ENCODE measurements at places on chromosomes 3 and 15. TPM values are rescaled to one million over a fixed set of nuclear protein-coding genes. Genes with fewer than 3 reads are reported as not detected.

DNA sequence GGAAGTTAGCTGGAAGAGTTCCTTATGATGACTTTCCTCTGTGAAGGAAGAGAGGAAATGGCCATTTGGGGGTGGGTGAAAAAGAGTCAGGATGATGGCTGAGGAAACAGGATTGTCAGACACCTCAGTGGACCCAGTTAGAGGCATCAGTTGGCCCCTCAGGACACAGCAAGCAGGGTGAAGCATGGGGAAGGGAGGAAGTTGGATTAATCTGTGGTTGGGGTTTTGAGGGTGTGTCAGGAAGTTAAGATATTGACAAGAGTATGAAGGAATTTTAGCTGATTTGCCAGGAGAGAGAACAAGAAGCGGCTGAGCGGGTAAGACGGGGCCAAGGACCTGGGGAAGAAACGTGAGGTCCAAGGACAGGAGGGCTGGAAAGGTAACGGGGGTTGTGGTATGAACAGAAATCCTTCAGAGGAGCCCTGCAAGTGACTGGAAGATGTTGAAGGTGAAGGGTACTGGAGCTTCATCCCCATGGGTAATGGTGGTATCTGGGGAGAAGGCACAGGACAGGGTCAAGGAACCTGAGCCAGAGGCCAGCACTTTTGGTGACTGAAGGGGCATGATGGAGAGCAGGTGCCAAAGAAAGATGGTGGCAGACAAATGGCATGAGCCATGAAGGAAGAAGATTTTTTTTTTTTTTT is 2.7 kb downstream of the UQCC5 start:
- H3K4me3 ChIP-seq: no peak overlapping the region
- H3K27ac ChIP-seq: no peak overlapping the region
- H3K4me1 ChIP-seq: peaks cover 32% of the 10 kb centered on the region
- H3K36me3 ChIP-seq: no peaks in the 10 kb centered on the region
- no peaks in the 10 kb centered on the region for H3K27me3 ChIP-seq
- no peak for DNase-seq

DNA sequence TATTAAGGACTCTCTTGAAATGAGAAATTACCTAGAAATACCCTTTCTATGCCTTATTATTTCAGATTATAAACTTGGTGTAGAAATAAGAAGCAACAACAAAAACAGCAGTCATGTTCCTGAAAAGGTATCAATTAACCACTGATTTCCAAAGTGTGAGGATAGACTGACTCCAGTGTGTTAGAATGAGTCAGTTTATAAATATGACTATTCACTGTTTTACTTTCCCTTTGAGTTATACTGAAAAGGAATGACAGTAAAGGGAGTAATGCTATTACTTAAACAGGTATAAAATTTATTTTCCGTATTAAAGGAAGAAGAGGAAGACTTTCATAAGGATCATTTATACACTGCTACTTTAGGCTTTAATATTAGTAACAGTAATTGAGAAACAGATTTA is 12.9 kb downstream of the GMNC start:
- no peak overlapping the region for H3K4me3 ChIP-seq
- H3K36me3 ChIP-seq: no peaks in the 10 kb centered on the region
- no peak for DNase-seq
- no peak overlapping the region for H3K27ac ChIP-seq

- no peak overlapping the region for H3K4me3 ChIP-seq
- no peaks in the 10 kb centered on the region for H3K27me3 ChIP-seq
- H3K4me1 ChIP-seq: peaks cover 48% of the 10 kb centered on the region
Measured at GRCh38 chr15:81332326-81332725, 8.4 kb upstream of the STARD5 start.

GRCh38 chr3:8822141-8822540 is 52.7 kb upstream of the OXTR start:
- no peaks in the 10 kb centered on the region for H3K27me3 ChIP-seq
- H3K27ac ChIP-seq: no peak overlapping the region
- H3K4me3 ChIP-seq: no peak overlapping the region
- no peaks in the 10 kb centered on the region for H3K36me3 ChIP-seq

DNA sequence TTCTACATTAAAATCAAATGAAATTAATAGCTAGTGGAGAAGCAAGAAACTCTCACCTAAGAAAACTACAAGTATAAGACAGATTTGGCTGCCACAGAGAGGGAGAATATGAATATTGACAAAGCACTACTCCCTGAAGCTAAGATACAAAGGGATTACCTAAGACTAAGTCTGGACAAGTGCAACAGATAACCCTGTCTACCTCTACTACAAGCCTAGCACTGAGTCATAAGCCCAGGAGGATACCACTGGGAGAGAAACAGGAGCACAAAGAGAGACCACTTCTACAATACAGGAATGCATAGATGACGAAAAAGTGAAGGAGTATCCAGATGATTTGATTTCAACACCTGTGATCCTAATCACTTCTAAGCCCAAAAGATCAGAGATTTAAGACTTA is 10.4 kb downstream of the ATP13A4 start:
- no peak for DNase-seq
- H3K4me3 ChIP-seq: no peak overlapping the region
- no peaks in the 10 kb centered on the region for H3K27me3 ChIP-seq
- no peaks in the 10 kb centered on the region for H3K36me3 ChIP-seq

SEMA5B gene
- 0.68 TPM for total RNA-seq

- no peaks in the 10 kb centered on the region for H3K27me3 ChIP-seq
- no peak for DNase-seq
- H3K36me3 ChIP-seq: no peaks in the 10 kb centered on the region
- H3K4me1 ChIP-seq: no peaks in the 10 kb centered on the region
- no peak overlapping the region for H3K4me3 ChIP-seq
Measured at GRCh38 chr3:60555686-60556354, 695.4 kb downstream of the FHIT start.

NR2E3 gene
- 4.3 TPM for total RNA-seq

VEPH1 gene
- 2.7 TPM for total RNA-seq

STAB1 gene
- 58.6 TPM for total RNA-seq

SIDT1 gene
- total RNA-seq: 5.9 TPM

DNA sequence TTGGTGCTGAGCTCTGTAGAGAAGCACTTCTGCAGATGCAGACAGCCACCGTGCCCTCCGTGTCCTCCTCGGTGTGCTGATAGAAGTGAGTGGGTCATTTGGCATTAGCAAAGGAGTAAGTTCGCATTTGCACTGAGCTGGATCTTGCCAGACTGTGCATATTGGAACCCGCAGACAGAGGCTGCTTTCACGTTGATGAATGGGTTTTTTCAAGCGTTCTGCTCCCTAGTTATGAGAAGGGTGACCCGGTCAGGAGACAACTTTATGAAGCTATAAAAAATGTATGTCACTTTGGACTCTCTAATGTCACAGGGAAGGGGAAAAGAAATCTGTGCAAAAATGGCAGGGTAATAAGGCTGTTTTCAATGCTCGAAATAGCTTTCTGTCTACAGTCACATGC is 739.4 kb downstream of the MCTP2 start:
- H3K27ac ChIP-seq: no peak overlapping the region
- H3K4me3 ChIP-seq: no peak overlapping the region
- H3K4me1 ChIP-seq: no peaks in the 10 kb centered on the region
- H3K27me3 ChIP-seq: no peaks in the 10 kb centered on the region

DNA sequence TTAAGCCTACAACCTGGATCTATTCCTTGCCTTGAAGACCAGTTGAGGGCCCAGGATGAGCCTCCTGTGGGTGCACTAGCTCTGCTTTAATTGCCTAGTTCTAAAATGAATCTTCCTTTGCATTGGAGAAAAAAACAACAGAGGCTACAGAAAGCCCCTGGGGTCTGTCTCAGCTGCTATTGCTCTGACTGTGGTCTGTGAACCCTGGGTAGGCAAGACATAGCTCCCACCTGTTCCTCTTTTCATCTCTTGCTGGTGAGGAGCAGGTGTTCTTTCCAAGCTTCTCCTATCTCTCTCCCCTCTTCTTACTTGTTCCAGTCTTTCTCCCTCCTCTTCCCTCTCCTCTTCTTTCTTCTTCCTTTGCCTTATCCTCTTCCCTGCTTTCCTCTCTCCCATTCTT is 28.8 kb downstream of the RBP2 start:
- no peaks in the 10 kb centered on the region for H3K4me1 ChIP-seq
- no peaks in the 10 kb centered on the region for H3K36me3 ChIP-seq
- H3K27ac ChIP-seq: no peak overlapping the region
- DNase-seq: no peak
- no peaks in the 10 kb centered on the region for H3K27me3 ChIP-seq

ZSCAN2 gene
- total RNA-seq: 16.1 TPM

SLC2A2 gene
- not detected for total RNA-seq

- no peaks in the 10 kb centered on the region for H3K36me3 ChIP-seq
- peaks cover 14% of the 10 kb centered on the region for H3K4me1 ChIP-seq
- DNase-seq: no peak
- no peaks in the 10 kb centered on the region for H3K27me3 ChIP-seq
- no peak overlapping the region for H3K27ac ChIP-seq
- H3K4me3 ChIP-seq: no peak overlapping the region
Measured at GRCh38 chr3:158765518-158766205, 33.4 kb upstream of the RARRES1 start.

DNA sequence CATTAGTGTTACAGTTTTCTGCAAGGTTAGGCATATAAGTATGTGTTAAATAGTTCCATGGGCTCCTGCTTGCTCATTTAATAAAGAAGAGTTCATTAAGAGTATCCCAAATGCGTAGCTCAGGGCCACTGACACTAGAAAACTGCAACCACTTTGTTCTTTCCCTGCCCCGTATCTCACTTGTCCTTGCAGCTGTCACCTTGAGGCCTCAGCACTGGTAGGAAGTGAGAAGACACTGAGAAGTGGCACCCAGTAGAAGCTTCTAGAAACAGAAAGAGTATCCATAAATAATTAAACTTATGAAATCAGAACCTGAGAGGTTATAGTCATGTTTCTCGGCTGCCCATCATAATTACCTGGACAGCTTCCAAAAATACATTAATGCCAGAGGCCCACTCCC is 266.0 kb downstream of the KCNMB2 start:
- H3K4me1 ChIP-seq: no peaks in the 10 kb centered on the region
- no peak for DNase-seq
- no peak overlapping the region for H3K4me3 ChIP-seq
- H3K27ac ChIP-seq: no peak overlapping the region

GRCh38 chr3:171461525-171461917 is 1.3 kb upstream of the TNIK start:
- no peaks in the 10 kb centered on the region for H3K27me3 ChIP-seq
- peak overlapping the region; percentile 76 for H3K4me3 ChIP-seq
- no peak for DNase-seq
- H3K36me3 ChIP-seq: no peaks in the 10 kb centered on the region
- peaks cover 5% of the 10 kb centered on the region for H3K4me1 ChIP-seq

GRCh38 chr3:15348246-15348645 is 15.9 kb upstream of the SH3BP5 start:
- H3K27ac ChIP-seq: peak overlapping the region; percentile 72
- H3K27me3 ChIP-seq: no peaks in the 10 kb centered on the region
- no peaks in the 10 kb centered on the region for H3K36me3 ChIP-seq
- peaks cover 16% of the 10 kb centered on the region for H3K4me1 ChIP-seq
- H3K4me3 ChIP-seq: no peak overlapping the region

DNA sequence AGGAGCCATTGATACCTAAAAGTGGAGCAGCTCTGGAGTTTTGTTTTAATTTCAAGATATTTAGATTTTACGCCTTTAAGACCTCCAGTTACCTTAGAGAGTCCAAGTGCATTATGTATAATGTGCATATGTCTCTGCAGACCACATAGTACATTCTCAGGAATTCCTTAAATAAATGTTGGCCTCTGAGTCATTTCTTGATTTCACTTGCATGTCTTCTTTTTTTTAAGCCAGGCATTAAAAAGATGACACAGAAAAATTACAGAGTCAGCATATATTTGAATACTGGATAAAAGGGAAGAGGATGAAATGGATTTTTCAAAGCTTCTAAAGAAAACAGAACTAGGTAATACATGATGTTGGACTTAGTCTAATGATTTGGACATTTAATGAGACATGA is 125.2 kb downstream of the TMCO5A start:
- H3K4me1 ChIP-seq: no peaks in the 10 kb centered on the region
- no peak overlapping the region for H3K4me3 ChIP-seq
- H3K27me3 ChIP-seq: no peaks in the 10 kb centered on the region
- no peaks in the 10 kb centered on the region for H3K36me3 ChIP-seq
- H3K27ac ChIP-seq: no peak overlapping the region

- no peak overlapping the region for H3K27ac ChIP-seq
- DNase-seq: no peak
- H3K4me1 ChIP-seq: no peaks in the 10 kb centered on the region
Measured at GRCh38 chr3:141828890-141829289, 47.6 kb upstream of the ATP1B3 start.

DNA sequence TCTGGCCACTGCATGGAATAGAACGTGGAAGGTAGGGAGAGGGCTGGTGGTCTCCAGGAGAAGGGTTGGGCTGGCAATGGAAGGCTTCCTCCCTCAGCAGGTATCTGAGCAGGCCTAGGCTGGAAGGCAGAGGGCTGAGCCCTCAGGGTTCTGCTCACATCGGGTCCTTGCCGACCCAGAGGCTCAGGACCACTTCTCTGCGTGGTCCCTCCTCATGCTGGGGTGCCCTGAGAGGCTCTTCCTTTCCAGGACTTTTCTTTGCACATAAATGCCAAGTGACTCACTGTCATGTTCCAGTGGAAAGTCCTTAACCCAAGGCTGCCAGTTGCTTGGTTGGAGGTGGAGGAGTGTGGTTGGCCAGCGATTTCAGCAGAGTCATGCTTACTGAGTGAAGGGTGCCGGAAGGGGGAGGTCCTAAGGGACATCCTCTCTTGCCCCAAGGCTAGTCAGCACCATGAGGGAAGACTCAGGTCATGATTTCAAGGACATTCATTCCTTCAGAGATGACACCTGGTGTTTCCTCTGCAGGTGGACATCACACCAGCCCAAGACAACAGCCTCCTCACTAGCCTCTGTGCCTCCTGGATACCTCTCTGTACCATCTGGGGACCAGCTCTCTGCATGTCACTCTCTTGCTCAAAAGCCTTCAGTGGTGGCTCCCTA is 8.2 kb downstream of the SLC6A6 start:
- peaks cover 14% of the 10 kb centered on the region for H3K4me1 ChIP-seq
- H3K4me3 ChIP-seq: no peak overlapping the region

- no peak for DNase-seq
- no peaks in the 10 kb centered on the region for H3K27me3 ChIP-seq
- H3K36me3 ChIP-seq: no peaks in the 10 kb centered on the region
- H3K4me1 ChIP-seq: no peaks in the 10 kb centered on the region
- no peak overlapping the region for H3K4me3 ChIP-seq
Measured at GRCh38 chr3:18007980-18008379, 265.5 kb upstream of the TBC1D5 start.

DNA sequence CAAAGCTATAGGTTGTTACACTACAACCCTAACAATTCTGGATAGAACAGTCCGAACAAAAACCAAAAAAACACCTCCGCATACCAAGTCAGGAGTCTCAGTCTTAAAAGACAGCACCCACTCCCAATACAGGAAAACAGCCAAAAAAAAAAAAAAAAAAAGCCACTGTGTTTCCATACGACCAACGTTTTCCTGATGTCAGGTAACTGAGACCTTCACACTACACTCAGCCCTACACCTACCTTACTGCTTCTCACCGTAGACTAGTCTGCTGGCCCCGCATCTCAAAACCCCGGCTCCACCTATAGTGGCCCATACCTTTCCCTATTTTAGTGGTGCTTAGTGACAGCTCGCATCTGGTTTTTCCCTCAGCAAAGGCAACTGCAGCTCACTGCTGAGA is 339.5 kb upstream of the ADAMTS9 start:
- no peak overlapping the region for H3K4me3 ChIP-seq
- no peak for DNase-seq
- H3K27ac ChIP-seq: no peak overlapping the region
- no peaks in the 10 kb centered on the region for H3K27me3 ChIP-seq
- H3K4me1 ChIP-seq: no peaks in the 10 kb centered on the region
